Hindlimb muscle (tissue), 1 donor: ENCODE measurements at places on chromosomes 3 and 15.
A peak's percentile ranks its signal among the peaks of the same experiment; 100 is the strongest.

- no peak for DNase-seq
These were observed 33.7 kb downstream of the ADCY5 start for GRCh38 chr3:123414973-123415775.

DNA sequence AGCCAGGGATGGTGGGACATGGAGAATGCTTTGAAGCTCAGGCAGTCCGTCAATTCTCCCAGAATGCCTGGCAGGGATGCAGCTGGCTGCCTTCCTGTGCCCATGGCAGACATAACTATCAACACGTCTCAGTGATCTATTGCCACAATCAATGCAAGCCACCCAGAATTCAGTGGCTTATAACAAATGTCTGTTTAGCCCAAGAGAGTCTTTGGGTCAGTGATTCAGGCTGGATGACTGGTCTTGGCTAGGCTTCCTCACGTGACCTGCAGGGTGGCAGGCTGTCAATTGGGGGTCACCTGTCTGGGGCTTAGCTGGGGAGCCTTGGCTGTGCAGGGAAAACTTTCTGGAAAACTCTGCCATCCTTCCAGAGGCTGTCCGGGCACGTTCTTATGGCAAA is 213.1 kb upstream of the LRRFIP2 start:
- no peak for DNase-seq

DNA sequence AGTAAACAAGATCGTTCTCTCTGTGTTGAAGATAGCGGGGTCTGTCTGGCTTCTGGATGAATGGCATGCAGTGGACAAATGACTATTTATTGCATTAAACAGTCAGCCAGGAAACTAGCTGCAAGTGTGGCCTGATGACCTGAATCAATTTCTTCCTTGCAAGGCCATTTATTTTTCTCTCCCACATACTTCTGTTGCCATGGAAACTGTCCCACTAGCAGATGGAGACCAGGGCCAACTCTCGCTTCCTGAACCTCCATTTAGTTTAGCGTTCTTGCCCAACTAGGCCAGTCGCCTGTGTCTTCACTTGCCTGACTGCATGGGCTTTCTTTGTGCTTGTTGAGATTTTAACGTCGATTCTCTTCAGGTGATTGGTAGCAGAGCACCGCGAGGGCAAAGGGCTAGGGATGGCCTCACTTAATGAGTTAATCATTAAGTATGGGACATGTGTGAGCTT is 27.6 kb downstream of the LMCD1 start:
- DNase-seq, result peak; percentile 56

GRCh38 chr3:130389743-130390478 is 44.4 kb downstream of the COL6A5 start:
- DNase-seq, result no peak

GRCh38 chr3:159861369-159861987 is 127.2 kb upstream of the IL12A start:
- no peak for DNase-seq

- DNase-seq, result no peak
These were observed 3.9 kb upstream of the HEG1 start for GRCh38 chr3:125059488-125060245.

DNA sequence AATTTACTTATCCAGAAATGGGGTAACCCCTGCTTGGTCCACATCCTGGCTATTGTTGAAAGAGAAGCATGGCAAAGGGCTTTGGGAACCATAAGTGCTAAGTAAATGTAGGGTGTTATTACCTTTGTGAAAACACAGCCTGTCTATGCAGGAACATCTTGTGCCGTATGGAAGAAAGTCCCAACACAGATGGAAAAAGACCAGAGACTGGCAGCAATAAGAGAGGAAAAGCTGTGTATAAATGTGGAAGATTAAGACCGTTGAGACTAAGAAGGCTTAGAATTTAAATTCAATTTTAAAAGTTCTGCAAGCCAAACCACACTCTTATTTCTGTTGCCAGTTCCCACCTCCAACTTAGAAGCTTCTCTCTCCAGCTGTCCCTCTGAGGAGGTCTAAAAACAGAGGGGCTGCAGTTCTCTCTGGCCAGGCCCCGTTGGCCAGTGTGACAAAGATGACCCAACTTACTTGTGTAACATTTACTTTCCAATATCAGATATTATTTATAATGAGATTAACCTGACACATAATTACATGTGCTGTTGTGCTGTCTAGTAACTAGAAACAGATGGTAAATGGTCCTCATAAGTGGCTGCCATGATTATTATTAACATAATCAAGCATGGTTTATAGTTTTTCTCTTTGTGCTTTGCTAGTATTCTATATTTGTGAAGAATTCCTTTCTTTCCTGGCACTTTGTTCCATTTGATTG is 7.0 kb downstream of the MINDY4B start:
- DNase-seq, result no peak

GRCh38 chr15:67150023-67150860 is 84.8 kb downstream of the SMAD3 start:
- DNase-seq, result no peak

DNA sequence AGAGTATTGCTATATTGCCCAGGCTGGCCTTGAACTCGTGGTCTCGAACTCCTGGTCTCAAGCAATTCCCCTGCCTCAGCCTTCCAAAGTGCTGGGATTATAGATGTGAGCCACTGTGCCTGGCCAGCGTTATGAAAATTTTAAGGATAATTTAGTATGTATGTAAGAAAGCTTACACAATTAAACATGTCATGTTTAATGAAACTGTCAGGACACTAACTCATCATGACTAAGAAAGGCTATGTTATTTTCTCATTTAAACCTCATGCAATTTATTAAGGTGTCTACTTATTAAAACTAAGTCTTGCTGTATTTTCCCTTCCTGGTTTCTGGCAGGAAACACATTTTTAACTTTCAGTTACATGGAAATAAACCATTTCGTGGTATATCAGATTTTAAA is 106.8 kb upstream of the ATP10A start:
- no peak for DNase-seq

DNA sequence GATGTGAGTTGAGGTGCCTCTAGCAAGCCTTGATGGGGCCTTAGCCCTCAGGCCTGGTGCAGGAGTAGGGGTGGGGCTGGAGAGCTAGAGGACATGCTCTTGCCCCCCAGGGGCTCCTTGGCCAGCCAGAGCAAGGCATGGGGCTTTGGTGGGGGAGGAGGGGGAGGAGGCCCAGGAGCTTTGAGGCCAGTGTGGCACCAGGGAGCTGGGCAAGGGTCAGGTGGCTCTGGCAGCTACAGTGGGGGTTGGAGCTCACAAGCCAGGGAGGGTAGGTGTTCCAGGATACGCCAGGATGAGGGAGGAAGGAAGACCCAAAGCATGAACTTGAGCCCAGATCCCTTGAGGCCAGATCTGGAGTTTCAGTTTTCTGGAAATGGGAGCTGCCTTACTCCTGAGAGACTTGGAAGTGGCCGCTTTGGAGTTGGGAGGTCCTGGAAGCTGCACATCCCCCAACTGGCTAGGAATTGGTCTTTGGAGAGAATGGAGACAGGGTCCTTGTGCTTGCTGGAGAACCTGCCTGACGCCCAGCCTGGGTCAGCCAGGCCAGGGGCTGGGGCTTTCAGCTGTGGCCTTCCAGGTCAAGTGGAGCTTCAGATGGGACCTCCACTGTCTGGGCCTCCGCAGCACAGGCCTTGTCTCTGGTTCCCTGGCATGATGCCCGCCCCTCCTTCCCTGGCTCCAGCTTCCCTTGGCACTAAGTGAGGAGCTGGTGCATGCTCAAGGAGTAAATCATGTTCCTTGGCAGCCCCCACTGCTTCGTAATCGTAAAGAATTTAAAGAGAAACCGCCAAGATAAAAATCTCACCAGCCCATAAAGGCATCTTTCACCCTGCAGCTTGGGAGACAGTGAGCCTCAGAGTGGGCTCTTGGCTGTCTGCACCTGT is 8.7 kb downstream of the SEMA3F start:
- peak; percentile 77 for DNase-seq

DNA sequence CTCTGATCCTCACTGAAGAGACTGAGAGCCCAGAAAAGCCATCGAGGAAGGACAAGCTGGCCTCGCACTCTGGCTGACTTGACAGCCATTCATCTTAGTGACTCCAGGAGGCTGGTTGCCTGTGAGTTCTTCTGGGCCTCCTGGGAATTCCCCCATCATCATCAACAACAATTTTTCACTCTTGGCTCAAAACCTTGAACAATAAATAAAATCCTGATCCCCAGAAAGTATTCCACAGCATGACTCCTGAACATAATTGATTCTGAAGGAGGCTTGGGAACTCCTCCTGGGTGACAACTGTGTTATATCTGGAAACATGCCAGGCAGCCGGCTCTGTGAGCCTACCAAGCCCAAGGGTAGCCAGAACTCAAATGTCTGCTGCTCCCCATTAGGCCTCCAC is 188.6 kb downstream of the SHQ1 start:
- DNase-seq, result no peak

GRCh38 chr3:14119651-14120050 is 5.0 kb downstream of the CHCHD4 start:
- DNase-seq, result no peak
